ENCODE measurements at places on chromosomes 4 and X.

- DNase-seq, result peak; percentile 30
These were observed 672 bp downstream of the LONRF3 start for GRCh38 chrX:118974908-118975671.

- no peak for DNase-seq
These were observed 14.0 kb upstream of the ADAD1 start for GRCh38 chr4:122364700-122365404.

DNA sequence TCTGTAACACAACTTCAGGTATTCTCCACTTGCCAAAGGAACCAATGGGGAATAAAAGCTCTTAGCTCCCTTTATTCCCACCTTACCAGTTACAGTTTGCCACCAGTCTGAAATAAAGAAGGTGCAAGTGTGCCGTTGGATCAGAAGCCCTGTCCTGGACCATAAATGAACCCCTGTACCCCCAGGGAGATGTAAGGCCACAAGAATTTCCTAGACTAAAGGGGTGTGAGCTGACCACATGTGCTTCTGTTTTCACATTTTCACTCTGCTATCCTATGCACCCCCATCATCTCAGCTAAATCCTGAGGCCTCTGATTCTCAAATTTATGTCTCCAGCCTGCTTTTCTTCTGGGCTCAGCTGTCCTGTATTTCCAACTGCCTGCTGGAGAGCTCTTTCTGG, 221.2 kb downstream of the SPRY1 start:
- no peak for DNase-seq

DNA sequence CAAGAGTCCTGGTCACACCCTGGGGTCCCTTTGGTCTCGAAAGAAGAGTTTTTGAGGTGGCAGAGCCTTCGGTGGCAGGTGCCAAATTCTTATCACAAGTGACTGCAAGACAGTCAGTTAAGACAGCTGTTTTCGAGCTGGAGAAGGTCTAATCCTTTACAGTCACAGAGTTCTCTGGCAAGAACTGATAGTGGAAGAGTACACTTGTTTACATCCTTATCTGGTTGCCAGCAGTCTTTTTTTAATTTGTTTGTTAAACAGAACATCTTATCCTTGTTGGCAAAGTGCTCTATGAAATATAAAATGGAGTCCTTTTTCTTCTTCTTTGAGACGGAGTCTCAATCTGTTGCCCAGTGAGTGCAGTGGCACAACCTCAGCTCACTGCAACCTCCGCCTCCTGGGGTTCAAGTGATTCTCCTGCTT, 50.4 kb upstream of the ELOVL6 start:
- no peak for DNase-seq

DNA sequence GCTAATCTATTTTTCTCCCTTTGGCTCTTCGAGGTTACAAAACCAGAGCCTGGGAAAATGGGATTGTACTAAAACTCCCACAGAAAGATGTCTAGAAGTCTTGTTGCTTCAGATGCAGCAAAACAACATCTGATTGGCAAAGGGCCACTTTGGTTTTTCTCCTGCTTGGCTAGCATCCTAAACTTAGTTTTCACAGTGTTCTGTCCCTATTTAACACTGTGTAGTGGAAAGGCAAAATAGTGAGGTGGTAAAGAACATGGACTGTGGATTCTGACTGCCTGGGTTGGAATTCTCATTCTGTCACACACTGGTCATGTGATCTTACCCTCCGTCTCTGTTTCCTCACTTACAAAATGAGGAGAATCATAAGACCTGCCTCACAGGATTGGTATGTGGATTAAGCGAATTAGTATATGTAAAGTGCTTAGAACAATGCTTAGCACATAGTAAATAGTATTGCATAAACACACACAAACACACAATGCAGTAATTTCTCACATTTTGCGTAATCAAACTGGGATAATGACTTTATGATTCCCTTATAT, 23.5 kb downstream of the TIGD2 start:
- no peak for DNase-seq

DNA sequence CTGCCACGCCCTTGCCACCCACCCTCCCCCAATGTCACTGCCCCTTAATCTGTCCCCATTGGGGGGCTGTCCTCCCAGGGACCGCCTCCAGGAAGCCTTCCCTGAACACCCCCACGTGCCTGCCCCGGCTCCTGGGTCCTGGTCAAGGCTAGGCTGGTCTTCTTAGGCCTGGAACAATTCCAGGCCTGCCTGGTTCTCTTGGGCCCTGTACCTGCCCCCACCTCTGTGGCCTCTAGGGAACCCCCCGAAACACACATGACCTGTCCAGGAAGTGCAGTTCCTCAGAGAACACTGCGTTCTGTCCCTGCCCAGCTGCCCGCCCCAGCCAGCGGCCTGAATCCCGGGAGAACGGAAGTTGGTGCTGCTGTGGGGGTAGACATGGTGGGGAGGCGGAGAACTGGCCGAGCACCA, 5.1 kb downstream of the MXD4 start:
- DNase-seq, result no peak

DNA sequence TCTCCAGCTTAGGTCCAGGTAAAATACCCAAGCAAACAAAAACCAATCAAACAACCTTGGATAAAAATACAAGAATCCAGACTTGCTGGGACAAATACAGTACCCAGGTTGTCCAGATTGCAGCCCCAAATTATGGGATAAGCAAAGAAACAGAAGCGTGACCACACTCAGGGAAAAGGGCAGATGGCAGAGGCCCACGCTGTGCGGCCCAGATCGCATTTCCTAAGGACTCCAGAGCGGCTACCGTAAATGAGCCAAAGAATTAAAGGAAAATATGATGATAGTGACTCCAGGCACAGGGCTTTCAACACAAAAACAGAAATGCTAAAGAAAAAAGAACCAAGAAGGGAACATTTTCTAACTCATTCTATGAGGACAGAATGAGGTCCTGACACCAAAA, 50.3 kb downstream of the FGFRL1 start:
- DNase-seq, result no peak

DNA sequence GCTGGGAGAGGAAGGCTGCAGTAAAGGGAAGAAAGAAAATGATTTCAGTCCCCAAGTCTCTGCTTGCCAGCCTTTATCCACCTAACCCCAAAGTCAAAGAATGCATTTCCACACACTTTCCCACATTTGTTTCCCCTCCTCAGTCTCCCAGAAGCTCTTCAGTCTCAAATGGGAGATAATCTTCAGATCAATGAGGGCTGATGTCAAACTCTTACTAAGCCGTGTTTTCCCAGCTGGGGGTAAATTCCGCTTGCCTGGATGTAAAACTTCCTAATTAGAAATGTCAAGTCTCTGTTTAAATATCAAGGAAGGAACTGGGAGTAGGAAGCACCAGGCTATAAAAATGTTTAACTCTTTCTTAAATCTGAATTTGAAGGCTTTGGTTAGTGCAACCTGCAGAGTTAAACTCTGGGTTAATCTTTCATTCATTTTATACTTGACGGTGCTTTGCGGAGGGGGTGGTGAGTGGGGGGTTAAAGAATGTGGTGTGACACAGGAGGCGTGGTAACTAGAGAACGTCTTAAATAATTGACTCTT, 601.4 kb upstream of the ACTRT1 start:
- no peak for DNase-seq

DNA sequence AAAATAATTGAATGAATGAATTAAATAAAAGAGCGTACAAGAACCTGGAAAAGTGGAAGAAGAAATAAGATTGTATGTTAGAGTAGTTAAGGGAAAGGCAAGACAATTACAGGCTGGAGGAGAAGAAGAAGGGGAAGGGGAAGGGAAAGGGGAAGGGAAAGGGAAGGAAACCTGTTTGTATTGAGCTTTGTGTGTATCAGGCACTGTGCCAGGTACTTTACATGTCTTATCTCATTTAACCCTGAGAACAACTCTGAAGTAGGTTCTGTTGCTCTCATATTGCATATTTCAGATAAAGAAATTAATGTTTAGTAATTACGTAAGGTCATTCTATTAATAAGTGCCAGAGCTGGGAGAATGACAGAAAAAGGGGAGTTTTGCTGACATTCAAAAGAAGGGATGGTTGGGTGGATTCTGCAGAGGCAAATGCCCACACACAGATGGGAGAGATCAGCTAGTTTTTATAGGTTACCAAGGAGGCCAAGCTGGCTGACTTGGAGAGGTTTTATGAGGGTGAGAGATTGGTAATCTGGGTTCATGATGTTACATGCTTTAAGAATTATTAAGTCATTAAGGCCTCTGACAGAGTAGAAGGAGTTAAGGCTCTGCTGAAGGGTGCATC, 92.3 kb upstream of the LCORL start:
- no peak for DNase-seq

DNA sequence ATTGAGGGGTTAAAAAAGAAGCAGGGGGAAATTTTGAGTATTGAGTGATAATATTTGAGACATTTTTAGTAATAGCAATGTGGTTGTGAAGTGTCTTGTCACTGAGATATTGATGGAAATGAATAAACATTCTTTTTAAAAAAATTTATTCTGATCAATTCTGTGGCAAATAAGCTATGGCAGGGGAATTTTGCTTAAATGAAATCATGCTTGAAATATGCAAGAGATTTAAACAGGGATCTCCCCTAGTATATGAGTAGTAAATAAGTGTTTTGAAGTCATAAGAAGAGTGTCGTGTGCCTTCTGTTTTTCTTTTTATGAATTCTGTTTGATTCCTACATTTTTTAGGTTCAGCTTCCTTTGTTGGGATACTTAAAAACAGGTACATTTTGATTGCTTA, 23.2 kb downstream of the IL15 start:
- DNase-seq, result no peak

- DNase-seq, result no peak
These were observed 1.4 kb downstream of the ZNF827 start for GRCh38 chr4:145936997-145937901.

DNA sequence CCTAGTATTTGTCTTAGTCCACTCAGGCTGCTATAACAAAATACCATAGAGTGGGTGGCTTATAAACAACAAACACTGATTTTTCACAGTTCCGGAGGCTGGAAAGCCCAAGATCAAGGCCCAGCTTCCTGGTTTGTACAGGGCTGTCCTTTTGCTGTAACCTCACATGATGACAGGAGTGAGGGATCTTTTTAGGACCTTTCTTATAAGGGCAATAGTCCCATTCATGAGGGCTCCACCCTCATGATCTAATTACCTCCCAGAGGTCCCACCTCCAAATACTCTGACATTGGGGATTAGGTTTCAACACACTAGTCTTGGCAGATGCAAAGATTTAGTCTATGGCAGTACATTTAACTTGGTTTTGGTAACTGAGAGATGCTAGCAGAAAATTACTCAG, 20.9 kb downstream of the GPAT3 start:
- peak; percentile 78 for DNase-seq

DNA sequence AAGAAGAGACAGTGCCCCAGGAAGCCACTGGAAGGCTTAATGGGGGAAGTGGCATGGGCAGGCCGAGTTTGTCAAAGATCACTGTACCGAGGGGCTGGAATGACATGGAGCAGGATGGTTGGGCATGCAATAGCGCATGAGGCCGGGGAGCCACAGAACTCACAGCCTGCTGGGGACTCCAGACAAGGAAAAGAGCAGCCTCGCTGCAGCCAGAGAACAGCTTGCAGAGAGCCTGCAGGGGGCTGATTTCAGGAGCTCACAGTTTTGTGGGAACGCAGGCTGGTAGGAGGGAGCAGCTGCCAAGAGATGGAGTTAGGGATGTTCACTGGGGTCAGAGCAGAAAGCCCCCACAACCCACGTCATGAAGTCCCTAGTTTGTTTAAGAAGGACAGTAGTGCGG, 45.4 kb downstream of the STOX2 start:
- no peak for DNase-seq

DNA sequence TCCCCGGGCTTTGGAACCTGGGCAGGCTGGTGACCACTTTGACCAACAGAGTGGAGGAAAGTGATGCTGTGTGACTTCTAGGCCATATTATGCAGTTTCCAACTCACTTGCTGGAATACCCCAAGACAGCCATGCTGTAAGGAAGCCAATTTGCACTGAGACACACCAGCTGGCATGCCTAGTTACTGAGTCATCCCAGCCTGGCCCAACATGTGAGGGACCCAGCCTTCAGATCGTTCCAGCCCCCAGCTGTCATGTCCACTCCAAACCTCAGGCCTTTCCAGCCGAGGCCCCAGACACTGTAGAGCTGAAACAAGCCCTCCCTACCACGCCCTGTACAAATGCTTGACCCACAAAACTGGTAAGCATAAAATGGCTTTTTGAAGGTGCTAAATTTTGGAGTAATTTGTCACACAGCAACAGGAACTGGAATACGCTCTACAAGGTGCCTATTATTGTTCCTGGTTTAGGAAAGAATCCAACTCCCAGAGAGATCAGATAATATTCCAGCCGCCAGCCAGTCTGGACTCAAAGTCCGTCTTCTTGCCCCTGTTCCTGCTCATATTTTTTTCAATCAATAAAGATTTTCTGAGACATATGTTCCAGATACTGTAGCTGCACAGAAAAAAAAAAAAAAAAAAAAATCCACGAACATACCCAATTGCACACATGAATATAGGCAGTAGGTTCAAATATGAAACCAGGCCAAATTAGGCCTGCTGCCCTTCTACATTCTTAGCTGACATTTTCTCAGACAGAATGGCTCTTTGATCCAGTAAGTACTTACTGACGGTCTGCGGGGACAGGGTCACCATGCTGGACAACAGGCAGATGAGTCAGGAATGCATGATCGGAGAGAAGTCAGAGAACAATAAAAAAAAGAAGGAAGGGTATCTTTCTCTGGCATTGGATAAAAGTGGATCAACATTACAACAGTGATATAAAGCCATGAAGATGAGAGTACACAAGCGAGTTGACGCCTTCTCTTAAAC, 35.1 kb downstream of the SH3KBP1 start:
- DNase-seq, result no peak

- DNase-seq, result no peak
These were observed 44.5 kb downstream of the FTHL17 start for GRCh38 chrX:31027351-31027750.

DNA sequence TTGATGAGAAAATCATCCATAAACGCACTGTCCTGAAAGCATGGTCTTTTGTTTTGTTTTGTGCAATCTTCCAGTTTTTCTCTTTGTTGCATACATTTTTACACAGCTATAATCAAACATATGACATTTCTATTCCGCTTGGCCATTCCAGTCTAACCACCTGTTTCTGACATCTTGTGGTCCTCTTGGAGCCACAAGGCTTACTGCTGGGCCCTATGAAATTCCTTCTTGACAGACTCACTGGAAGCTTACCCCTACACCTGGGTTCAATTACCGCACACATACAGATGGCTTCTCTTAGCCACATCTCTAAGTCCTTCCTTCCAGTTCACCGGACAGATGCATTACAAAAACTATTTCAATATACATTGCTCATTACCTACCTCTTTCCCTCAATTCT, 72.4 kb downstream of the PAPSS1 start:
- DNase-seq, result no peak

DNA sequence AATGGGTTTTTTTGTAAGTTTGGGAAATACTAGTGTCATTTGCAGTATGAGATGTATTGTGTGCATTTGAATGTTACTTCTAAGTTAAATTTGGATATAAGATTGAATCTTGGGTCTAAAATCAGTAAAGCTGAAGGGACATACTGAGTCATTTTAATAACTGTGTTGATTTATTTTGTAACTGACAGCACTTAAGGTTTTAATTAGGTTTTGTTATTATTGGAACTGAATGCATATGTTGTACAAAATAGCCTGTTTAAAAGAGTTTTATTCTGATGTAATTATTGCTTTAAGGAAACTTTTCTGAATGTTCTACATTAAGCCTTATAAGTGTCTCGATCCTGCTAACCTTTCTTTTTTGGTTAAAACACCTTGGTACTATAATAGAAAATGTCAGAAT, 396.6 kb downstream of the MAPK10 start:
- DNase-seq, result no peak

GRCh38 chr4:81919223-81919622, 447.5 kb upstream of the RASGEF1B start:
- DNase-seq, result peak; percentile 18
